Renal cortical epithelial cell (primary cell): ENCODE measurements at places on chromosomes 16 and 17. TPM values are rescaled to one million over a fixed set of nuclear protein-coding genes. Genes with fewer than 3 reads are reported as not detected.
A peak's percentile ranks its signal among the peaks of the same experiment; 100 is the strongest.

SLC52A1 gene
- total RNA-seq = 0.52 and 0.55 TPM in 2 replicates

TNS4 gene
- total RNA-seq = 0.05 and 0.69 TPM in 2 replicates

CA7 gene
- total RNA-seq = not detected in 2 replicates

KRTAP4-1 gene
- not detected in 2 replicates for total RNA-seq

ZNF423 gene
- total RNA-seq = 0.17 and 0.35 TPM in 2 replicates

SLFN5 gene
- 67.4 and 82.7 TPM in 2 replicates for total RNA-seq

LRRC3C gene
- not detected in 2 replicates for total RNA-seq

TEX14 gene
- total RNA-seq = not detected in 2 replicates

CLDN9 gene
- total RNA-seq = 0.20 and 0.35 TPM in 2 replicates

PIRT gene
- total RNA-seq = not detected in 2 replicates

- DNase-seq = peak; percentile 67
Observed at GRCh38 chr17:76994237-76994637, 126.0 kb downstream of the MGAT5B start.

DNA sequence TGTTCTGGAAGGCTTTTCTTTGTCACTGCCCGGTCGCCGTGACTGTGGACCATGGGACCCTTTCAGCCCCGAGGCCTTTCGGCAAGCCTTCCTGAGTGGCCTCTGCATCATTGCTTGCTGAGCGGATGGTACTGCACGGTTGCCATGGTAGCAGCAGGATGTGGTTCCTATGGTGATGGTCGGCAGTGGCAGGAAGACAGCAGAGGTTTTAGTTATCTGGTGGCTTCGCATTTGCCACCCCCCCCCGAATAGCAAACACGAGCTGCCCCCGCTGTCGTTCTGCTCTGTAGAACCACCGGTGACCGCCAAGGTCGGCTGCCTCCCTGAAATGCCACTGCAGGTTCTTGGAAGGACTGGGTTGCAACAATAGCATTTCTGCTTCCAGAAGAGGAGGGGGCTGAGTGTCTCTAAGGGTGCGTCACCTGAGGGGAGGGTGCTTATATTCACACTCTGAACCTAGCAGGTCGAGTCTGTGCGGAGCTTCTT is 76.6 kb downstream of the CMIP start:
- DNase-seq = peak; percentile 54

DNA sequence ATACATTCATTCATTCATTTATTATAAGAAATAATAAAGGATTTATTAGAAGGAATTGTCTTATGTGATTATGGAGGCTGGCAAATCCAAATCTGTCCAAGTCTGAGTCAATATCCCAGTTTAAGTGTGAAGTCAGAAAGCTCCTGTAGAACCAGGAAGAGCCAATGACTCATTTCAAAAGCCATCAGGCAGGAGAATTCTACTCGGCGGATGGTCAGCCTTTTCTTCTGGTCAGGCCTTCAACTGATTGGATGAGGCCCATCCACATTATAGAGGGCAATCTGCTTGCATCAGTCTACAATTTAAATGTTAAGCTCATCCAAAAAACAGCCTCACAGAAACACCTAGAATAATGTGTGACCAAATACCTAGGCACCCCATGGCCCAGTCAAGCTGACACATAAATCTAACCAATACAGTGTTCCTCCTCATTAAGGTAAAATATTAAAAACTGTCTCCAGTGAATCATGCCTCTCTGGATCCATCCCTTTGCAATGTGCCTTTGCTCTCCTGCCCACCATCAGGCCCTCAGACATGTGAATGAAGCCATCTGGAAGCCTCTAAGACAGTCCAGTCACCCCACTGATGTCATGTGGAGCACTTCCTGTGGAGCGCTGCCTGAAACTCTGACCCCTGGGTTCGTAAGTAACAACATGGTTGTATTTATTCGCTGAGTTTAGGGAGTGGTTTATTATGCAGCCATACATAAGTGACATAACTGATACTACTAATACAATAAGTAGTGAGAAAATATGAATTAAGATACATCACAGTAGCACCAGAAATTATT is 69.2 kb upstream of the WSB1 start:
- peak; percentile 31 for DNase-seq

DNA sequence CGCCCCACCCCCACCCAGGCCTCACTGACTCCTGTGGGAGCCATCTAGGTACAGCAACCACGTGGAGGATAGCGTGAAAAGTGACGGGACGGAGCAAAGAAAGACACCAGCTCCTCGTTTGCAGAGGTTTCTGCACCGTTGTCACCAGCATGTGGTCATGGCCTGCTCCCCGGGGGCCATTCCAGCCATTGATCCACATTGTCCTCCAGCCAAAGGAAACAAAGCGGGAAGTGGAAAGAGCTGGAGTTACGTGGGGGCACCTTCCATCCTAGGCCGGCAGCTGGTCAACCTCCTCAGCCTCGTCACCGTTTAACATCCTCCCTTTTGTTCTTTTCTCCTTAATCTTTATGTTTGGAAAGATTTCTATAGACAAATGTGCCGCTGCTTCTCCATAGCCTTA is 153.7 kb downstream of the RPTOR start:
- no peak for DNase-seq

DNA sequence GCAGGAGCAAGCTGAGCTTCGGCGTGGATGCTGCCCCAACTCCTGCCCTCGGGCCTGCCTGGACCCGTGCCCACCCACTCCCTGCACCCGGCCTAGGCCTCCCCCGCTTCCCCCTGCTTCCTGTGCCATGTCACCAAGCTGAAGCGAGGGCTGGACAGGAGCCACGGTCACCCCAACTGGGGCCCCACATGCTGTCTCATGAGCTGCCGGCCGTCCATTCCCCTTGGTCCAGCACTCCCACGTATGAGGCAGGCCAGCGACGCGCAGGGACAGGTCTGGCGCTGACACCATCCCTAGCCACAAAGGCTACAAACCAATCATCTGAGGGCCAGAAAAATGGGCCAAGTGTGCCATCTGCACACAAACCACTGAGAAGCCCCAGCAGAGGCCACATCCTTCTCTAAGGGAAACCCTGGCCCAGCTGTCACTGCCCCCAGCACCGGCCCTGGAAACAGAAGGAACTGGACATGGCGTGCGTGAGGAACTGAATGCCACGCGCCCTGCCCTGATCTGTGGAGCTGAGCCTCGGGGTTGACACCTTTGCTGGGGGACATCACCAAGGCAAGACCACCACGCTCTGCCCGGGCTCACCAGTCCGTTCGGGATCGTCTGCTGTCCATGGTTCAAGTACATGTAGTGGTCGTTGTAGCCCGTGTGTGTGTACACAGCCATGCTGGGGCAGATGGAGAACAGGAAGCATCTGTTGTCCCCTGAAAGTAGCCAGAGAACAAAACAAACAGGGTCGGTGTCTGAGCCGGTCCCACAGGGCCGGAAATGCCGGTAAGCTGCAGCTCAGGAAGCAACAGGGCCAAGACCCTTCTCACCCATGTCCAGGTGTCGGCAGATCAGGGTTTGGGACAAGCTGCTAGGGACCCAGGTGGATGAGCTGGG is 22.2 kb downstream of the MEAK7 start:
- DNase-seq = no peak

DNA sequence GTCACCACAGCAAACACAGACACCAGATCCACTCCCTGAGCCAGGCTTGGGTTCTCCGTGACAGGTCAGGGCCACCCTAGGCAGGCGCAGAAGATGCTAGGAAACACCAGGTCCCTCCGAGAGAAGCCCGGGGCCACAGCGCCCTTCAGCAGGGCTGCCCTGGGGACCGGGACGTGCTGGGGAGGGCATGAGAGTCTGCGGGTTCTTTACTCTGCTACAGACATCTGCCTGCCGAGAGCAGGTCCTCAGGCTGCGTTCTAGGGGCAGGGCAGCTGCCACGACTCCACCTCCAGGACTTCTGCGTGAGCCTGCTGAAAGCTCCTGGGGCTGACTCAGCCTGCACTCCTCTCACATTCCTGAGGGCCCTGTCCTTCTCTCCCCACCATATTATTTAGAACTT is 11.4 kb downstream of the MYLK3 start:
- DNase-seq = no peak

DNA sequence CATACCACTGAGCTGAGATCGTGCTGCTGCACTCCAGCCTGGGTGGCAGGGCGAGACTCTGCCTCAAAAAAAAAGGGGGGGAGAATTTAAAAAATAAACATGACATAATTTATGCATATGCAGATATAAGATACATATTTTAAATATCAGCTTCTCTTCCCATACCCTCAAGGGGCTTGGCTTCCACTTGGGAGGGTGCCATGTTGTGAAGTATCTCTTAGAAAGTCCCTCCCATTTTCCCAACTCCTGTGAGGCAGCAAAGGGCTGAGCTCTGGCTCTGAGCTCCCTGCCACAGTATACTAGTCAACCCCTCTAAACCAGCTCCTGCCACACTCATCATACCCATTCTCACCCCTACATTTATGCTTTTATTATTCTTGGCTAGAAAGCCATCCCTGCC is 39.4 kb downstream of the MYH11 start:
- no peak for DNase-seq

DNA sequence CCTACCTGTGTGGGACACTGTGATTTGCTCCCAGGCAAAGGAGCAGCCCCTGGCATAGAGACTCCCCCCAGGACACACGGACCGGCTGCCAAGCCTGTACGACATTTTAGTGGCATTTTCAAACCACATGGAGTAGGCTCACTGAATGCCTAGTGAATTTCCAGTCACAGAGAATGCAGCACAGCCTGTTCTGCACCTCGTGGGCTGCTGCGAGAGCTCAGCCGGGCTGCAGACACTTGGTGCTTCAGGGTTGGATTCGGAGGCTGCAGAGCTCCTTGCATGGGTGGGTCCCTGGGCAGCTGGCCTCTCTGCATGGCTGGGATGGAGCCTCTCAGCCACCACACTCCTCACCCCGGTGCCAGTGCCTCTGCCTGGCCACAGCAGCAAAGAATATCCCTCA is 51.2 kb upstream of the HNF1B start:
- no peak for DNase-seq

- DNase-seq = no peak
Observed at GRCh38 chr17:9907131-9907530, 2.1 kb upstream of the RCVRN start.

- no peak for DNase-seq
Observed at GRCh38 chr16:11679250-11679649, 11.0 kb downstream of the SNN start.

- no peak for DNase-seq
Observed at GRCh38 chr16:1762196-1762878, 9.0 kb downstream of the NME3 start.

GRCh38 chr16:86244158-86244557 is 266.2 kb upstream of the FOXF1 start:
- DNase-seq = no peak

DNA sequence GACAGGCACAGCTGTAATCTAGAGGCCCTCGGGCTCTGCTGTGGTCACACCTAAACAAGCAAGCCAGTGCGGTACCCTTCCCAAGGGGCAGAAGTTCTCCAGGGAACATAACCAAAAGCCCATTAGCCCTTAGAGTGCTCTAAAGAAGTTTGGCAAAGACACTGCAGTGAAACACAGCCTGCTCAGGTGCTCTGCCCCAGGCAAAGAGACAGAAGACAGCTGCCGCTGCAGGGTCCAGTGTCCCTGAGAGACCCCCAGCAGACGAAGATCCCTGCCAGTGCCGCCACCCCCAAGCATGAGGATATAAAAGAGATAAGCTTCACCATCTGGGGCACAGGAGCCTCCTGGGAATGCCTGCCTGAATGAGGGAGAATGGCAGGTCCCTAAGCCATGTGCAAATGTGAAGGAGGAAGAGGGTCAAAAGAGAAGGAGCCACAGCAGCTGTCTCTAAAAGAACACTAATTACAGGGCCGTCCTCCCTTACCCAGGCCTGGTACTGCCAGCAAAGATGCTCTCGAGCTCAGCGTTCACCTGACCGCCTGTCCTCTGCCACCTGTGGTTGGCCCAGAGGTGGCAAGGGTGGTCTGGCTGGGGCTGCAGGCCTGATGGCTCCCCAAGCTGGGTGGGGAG is 29.7 kb downstream of the CUEDC1 start:
- no peak for DNase-seq

GRCh38 chr17:37067555-37068111 is 118.9 kb downstream of the AATF start:
- DNase-seq = peak; percentile 93

GRCh38 chr17:71948703-71949422 is 172.0 kb upstream of the SOX9 start:
- DNase-seq = no peak

DNA sequence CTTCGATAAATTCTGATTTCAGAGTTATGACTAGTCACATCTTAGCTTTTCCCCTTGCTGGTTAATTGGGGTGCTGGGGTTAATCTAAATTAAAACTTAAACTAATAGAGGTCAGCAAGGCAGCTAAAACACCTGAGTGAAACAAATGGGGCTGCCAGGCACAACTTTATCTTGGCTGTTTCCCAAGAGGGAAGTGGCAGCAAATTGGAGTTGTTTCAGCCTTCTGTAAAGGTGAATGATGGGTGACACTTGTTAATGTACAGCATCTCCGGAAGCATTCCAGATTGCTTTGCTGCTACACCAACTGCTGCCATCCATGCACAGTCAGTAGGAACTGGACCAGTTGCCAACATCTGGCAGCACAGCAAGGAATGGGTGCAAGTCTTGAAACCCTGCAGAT is 43.9 kb downstream of the AATF start:
- peak; percentile 36 for DNase-seq

DNA sequence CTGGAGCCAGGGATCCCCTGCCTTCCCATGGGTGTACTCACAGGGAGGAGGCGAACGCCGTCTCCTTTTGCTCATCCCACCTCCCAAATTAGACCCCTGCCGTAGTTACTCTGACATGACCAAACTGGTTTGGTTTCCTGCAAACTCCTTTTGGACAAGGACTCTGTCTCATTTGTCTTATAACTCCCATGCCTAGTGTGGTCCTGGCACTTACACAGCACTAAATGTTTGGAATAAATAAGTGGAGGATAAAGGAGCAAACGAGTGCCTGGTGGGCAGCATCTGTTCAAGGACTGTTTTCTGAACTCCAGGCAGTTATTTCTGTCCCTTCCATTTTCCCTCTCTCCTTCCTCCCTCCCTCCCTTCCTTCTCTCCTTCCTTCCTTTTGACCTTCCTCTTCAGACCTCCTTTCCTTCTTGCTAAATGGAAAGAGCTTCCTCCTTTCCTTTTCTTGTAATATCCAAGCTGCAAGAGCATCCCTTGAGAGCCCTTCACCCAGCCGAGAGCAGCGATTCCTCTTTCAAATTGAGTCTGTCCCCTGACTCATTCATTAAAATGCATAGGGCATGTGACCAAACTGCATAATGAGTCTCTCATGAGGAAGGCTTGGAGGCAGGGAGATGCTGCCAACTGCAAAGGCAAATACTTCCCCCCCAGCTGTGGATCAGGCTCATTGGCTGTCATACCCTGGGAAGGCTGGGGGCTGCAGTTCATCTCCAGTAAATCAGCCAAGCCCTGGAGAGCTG is 36.8 kb downstream of the CHD9 start:
- DNase-seq = peak; percentile 91

DNA sequence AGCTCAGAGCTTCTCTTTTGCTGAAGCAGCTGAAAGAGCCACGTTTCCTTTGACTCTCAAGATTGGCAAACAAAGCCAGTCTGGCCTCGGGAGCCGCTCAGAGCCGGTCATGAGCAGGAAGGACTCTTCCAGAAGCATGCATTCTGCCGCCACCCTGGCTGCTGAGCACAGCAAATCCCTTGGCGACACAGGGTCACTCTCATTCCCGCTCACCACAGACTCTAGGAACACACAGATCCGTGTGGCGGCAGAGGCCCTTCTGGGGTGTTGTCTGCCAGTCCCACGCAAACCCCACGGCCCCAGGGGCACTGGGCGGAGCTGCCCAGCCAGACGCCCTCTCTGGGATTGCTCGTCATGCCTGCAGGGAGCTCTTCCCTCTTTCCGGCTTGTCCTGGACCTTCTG is 157.0 kb downstream of the C16orf95 start:
- no peak for DNase-seq

- no peak for DNase-seq
Observed at GRCh38 chr17:16488186-16488967, 3.6 kb downstream of the LRRC75A start.
